ENCODE measurements at places on chromosomes 4 and X.

- DNase-seq, result no peak
Observed at GRCh38 chr4:6770581-6771228, 11.8 kb upstream of the KIAA0232 start.

DNA sequence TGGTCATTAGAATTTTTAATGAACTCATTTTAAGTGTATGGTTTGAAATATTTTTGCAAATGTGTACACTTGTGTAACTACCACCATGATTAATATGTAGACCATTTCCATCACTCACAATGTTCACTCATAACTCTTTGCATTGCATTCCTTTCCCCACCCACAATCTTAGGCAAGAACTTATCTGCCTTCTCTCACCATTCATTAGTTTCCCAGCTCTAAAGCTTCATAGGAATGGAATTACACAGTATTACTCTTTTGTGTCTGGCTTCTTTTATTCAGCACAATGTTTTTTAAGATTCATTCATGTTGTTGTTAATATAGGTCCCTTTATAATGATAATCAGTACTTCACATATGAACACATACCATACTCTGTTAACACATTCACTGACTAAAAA lies 106.1 kb downstream of the ARAP2 start:
- no peak for DNase-seq

DNA sequence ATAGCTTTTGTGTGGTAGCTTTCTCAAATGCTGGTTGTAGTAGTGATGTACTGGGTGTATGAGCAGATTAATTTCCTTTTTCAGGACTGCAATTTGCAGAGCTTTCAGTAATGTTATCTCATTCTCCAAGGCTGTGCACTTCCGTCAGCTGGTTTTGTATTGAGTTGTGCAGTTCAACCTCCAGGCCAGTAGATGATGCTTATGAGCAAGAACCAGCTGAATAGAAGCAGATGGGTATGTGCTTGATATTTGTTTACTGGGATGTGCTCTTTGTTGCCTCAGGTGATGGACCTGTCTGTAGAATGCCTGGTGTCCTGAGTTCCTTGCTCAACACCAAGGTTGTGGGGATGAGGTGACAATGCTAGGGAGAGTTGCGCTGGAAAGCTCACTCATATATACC lies 462.8 kb downstream of the PCDH18 start:
- no peak for DNase-seq

- DNase-seq, result no peak
Observed at GRCh38 chr4:153523941-153524386, 57.8 kb downstream of the TMEM131L start.

GRCh38 chr4:113290666-113291065 lies 241.2 kb downstream of the ANK2 start:
- DNase-seq, result no peak

GRCh38 chrX:153766098-153766817 lies 2.2 kb downstream of the PLXNB3 start:
- DNase-seq, result peak; percentile 24

- no peak for DNase-seq
Observed at GRCh38 chrX:18010253-18010652, 149.2 kb upstream of the RAI2 start.

- DNase-seq, result peak; percentile 94
Observed at GRCh38 chr4:73222466-73223257, 35.9 kb downstream of the ANKRD17 start.

GRCh38 chr4:89245459-89245858 lies 62.1 kb downstream of the GPRIN3 start:
- DNase-seq, result peak; percentile 89

DNA sequence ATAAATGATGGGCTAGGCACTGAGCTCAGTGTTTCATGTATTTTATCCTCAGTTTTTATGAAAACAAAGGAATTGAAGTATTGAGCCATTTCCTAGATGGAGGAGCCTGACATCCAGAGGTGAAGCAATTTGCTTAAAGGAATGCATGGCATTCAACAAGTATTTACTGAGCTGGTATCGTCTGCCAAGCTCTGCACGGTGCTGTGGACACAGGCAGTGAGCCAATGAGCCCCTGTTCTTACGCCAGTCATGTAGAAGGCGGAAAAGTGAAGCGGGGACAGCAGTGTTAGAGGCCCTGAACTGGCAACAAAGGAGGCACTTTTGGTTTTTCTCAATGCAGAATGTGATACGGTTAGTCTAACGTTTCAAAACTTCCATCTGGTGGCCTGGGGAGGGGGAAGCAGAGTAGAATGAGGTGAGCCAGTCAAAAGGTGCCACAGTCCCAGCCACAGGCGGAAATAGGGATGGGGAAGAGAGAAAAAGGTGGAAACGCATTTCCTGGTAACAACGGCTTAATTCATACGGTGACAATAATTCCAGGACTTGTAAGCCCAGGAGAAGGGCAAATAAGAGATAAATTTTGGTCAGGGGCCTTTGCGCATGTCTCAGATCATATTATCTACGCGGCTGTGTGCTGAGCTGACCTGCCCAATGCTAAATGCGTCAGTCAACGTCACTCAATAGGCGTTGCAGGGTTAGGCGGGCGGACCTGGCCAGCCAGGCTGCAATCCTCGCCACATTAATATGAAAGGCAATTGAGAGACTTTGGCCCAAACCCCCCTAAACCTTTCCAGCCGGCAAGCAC lies 133.9 kb downstream of the AFAP1 start:
- DNase-seq, result no peak

- no peak for DNase-seq
Observed at GRCh38 chr4:152693871-152694270, 14.1 kb upstream of the TMEM154 start.

DNA sequence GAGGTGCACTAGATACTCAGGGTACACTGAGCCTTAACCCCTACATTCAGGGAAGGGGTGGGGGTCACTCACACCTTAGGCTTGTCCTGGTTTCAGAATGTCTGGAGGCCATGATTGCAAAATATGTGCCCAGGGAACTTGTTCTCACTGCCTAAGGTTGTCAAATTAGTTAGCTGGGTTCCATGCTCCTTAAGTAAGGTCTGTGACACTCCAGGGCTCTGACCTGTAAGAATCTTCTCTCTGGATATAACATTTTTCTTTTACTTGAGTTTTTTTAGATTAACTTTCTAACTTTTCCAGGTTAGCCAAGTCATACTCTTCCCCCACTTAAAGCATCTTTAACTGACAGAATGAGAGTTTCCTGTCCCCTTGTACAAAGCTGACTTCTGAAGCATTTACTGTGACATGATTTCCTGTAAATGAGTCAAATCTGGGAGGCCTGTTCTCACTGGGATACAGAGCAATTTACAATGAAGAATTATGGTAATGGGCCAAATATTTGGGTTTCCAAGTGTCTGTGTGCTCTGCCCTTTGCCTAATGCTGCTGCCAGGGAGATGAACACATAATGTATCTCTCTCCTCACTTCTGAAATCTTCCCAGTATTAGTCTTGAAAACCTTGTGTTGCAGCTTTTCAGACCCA lies 101.7 kb downstream of the GATB start:
- DNase-seq, result no peak

- DNase-seq, result no peak
Observed at GRCh38 chr4:91838181-91838861, 465.4 kb upstream of the GRID2 start.

GRCh38 chr4:40099010-40099409 lies 42.4 kb downstream of the N4BP2 start:
- DNase-seq, result no peak

GRCh38 chr4:136803433-136803832 lies 728.9 kb downstream of the PCDH18 start:
- no peak for DNase-seq

DNA sequence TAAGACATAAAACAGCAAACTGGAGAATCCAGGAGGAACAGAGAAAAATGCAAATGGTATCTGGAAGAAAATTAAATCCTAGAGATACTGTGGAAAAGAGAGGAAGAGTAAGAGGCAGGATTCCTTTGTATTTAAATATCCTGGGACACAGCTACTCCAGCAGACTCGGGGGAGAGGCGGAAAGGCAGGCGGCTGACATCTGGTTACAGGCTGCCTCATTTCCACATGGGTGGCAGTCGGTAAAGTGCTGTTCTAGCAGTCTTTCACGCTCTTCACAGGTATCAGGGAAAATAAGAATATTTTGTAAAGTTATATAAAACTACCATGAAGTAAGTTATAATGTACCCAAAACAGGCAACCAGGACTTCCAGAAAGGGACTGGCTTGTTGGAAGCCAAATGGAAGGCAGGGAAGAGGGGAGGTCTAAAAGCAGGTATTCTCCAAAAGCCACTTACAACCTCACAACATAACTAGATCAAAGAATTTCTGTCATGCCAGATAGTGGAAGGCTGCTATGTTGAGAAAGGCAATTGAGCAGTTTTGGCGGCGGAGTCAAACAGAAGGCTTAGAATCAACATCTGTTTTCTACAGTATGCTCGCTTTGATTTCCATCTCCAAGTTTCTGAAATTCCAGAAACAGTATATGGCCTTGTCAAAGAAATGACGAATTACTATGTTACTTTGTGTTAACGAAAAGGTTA lies 1.3 kb upstream of the TIGD2 start:
- DNase-seq, result no peak

DNA sequence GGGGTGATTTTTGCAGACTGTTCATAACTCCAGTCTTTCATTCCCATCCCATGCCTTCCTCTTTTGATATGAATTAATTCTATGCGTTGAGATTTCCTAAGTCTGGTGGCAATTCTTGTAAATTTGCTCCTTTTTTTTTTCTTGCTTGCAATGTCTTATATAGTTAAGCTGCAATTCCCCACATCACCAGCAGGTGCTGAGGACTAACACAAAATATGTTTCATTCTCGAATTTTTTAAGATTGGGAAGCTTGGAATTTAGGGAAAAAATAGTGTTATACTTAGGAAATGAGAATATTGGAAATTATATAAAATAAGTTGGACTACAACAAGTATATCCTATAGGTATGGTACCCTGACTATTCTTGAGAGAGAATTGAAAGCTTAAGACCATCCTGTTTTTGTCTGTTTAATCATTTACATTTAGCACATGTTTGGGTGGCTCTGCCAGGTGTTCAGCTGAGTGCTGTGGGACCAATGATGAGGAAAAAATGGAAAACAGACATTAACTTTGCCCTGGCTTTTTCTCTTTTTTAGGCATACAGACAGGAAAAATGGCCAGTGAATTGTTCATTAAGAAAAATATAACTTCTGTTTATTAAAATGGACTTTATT lies 30.2 kb downstream of the AFF2 start:
- no peak for DNase-seq

DNA sequence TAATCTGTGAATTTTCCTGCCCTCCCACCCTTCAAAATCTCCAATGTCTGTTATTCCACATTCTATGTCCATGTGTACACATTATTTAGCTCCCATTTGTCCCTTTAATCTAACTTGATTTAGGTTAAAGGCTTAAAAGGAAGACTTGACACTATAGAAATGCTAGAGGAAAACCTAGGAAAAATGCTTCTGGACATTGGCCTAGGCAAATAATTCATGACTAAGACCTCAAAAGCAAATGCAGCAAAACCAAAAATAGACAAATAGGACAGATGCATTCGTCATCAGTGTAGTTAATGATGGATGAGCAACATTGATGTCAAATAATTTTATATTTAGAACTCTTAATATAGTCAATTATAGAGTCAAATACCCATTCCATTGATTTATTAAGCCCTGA lies 36.9 kb downstream of the INTU start:
- no peak for DNase-seq

- DNase-seq, result no peak
Observed at GRCh38 chrX:118943102-118943501, 31.3 kb upstream of the LONRF3 start.

DNA sequence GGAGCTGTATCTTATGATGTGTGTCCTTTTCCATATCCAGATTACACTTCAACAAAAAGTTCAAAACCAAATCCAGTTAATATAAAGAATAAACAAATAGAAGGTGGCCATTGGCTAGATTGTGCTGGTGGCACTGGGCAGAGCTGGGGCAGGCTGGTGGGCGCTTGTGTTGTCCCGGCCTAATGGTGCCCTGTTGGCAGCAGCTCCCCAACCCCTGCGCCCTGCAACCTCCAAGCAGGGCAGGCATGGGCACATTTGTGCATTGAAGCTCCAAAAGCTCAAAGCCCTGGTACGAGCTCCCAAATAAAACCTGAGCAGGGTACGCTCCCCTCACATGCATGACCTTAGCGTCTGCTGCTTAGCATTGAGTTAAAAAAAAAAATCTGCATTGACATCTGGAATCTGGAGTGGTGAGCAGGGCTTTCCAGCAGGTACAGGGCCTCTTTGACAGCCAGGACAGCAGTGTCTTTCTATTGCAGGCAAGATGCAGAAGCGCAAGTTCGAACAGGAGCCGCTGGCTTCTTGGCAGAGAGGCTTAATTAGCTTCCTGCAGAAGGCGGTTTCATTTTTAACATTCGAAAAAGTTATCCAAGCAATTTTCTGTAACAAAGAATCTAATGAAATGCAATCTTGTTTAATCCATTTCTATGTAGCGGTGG lies 25.9 kb upstream of the NYX start:
- DNase-seq, result no peak

DNA sequence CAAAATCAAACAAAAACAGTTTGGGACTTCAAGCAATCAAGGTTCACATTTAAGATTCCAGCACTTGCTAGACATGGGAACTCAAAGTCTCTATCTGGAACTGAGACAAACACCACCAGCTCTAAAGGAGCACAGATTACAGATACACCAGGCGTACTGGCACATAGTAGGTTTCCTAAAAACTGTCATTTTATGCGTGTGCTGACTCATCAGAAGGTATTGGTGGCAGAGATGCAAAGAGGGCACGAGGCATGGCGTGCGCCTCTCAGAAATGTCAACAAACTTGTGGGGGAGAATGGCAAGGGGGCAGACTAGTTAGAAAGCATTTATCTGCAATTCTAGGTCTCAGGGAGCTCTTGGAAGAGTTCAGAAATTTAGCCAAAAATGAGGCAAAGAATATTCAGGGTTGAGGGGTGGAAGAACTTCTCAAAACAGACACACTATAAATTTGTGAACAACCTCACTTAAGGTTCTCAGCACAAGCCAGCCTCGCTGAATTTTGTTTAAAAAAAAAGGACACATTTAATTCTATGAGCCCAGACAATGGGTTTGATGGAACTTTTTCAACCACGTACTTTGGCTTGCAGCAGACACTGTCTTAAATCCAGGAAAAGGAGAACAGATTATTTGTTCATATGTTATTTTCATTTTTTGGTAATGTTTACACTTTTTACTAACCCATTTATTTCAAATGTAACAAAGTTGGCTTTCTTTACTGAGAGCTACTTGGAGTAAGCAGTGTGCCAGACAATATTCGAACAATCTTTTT lies 100.0 kb downstream of the SHISA3 start:
- no peak for DNase-seq

GRCh38 chr4:29142708-29143107 lies 1577.5 kb upstream of the PCDH7 start:
- DNase-seq, result no peak

GRCh38 chrX:13266641-13267345 lies 53.1 kb downstream of the ATXN3L start:
- DNase-seq, result no peak

GRCh38 chr4:7741946-7742806 lies 197.5 kb downstream of the AFAP1 start:
- no peak for DNase-seq

GRCh38 chr4:23660865-23661264 lies 229.0 kb downstream of the PPARGC1A start:
- no peak for DNase-seq

- no peak for DNase-seq
Observed at GRCh38 chr4:3760841-3761240, 5.3 kb upstream of the ADRA2C start.

- peak; percentile 3 for DNase-seq
Observed at GRCh38 chr4:96315815-96316214, 475.9 kb downstream of the PDHA2 start.

- DNase-seq, result no peak
Observed at GRCh38 chr4:67101612-67102011, 443.7 kb downstream of the CENPC start.

- DNase-seq, result no peak
Observed at GRCh38 chrX:15663439-15663838, 1.2 kb downstream of the CLTRN start.

- no peak for DNase-seq
Observed at GRCh38 chr4:76589402-76589801, 154.4 kb downstream of the SHROOM3 start.
